ENCODE measurements at places on chromosomes 5 and 9. TPM values are rescaled to one million over a fixed set of nuclear protein-coding genes. Genes with fewer than 3 reads are reported as not detected.
A peak's percentile ranks its signal among the peaks of the same experiment; 100 is the strongest.

DNA sequence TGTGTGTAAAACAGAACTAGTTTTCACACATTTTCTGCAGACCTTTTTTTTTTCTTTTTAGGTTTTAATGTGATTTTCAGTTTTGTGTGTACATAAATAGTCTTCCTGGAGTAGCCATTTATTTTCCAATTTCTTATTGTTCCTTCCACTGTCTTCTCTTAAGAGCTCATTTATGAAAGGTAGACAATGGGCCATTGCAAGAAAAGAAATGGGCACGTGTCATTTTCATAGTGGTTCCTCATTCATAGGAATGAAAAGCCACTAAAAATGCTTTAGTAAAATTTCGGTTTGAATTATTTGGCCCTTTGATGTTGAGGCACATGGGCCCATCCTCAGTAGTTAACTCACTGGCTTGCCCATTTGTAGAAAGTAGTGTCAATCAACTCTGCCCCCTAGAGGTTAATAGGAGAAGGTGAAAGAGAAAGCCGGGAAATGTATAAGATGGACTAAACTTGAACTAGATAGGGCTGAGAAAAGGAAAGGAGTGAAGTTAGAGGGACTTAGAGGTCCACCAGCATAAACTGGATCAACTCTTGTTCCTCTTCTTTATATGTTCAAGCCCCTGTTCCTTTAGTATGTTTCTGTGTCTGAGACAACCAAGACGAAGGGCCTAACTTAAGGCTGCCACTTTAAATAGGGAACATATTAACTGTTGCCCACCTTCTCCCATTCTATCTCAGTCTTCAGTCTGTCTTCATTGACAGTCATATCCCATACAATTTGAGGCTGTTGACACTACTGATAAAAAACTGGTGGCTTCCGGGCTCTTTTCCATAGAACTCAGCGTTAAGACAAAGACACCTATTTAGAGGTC, 72.6 kb downstream of the SMARCA2 start:
- DNase-seq, result peak; percentile 72

DNA sequence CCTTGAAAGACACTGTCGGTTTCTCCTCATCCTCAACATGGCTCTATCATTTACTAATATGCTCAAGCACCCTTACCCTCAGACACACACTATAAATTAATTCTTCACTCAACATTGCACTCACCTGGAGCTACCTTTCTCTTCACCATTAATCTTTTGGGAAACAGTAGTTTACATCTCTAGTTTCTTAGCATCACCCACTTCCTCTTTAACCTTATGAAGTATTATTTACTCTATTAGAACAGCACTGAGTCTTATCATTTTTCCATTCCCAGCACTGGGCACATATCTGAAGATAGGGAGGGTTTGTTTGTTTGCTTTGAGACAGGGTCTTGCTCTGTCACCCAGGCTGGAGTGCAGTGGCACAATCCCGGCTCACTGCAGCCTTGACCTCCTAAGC, 213.5 kb downstream of the SMARCA2 start:
- no peak for DNase-seq

- no peak for DNase-seq
Observed at GRCh38 chr5:113692891-113693457, 179.5 kb downstream of the YTHDC2 start.

GRCh38 chr9:109779711-109780452, at the start of gene PALM2AKAP2:
Gene PALM2AKAP2, plus strand, starts transcription at chr9:109780198. Its CDS starts 291 bp downstream, at chr9:109780489.
- DNase-seq, result peak; percentile 89

DNA sequence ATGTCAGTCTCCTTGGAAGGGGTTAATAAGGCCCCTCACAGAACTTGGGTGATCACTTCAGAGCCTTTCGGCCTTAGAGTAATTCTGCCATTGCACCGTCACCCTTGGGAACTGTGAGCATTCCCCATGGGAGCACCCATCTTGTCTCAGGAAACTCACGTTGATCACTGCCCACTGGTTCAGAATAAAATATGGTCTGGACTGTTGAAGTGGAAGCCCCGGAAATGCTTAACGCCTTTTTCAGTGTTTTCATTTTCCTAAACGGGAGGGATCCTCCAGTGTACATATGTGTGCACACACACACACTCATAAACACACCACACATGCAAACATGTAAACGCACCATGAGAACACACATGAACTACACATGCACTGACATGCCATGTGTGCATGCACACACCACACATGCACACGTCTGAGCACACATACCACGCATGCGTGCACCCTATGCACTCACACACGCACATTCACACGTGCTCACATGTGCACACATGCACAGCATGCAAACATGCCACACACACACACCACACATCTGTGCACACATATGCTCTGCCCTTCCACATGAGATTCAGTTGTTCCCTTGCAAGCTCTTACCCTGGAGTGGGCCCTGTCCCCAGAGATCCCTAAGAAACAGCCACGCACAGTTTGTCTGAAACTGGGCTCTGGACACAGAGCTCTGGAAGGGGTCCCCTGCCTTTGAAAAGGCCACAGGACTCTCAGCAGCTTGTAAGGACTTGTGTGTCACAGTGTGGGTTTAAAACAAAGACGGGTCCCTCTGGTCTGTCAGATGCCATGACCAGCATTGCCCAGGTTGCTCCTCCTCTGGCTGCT, 17.0 kb downstream of the MRPL36 start:
- no peak for DNase-seq

DNA sequence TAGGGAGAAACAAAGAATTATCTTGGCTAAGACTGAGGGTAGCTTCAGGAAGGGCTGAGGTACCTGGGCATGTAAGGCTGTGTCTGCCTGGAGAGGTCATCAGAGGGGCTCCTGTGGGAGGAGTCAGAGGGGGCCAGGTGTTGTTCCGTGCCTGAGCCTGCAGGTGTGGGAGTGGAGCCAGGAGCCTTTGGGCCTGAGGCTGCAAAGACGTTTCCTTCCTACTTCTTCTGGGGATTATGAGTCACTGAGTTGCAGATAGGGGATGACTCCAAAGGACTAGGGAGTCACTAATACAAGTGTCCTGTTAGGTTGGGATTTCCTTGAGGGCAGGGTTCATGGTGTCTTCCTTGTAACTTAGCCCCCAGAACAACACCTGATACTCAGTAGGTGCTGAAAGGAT, 391.1 kb downstream of the ARHGEF28 start:
- DNase-seq, result peak; percentile 64

- DNase-seq, result no peak
Observed at GRCh38 chr9:74528207-74528606, 31.1 kb downstream of the RORB start.

DNA sequence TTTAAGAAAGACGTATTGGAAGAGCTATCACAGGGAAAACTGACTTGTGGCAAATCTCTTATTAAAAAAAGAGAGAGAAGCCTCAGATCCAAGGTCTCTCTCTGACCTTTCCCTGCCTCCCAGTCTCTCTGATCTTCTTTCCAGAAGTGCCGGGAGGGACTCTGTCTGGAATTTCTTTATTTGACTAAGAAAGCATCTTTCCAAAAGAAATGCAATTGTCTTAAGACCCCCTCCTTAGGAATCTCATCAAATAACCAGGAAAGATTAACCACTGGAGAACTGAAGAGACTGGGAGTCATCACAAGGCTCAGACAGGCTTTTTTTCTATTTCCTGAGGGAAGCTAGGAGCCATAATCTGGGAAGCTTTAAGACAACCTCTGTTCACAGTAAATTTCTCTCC, 4.6 kb downstream of the C1QTNF3 start:
- no peak for DNase-seq

GRCh38 chr9:18333157-18333556, 140.8 kb upstream of the ADAMTSL1 start:
- DNase-seq, result peak; percentile 36

DNA sequence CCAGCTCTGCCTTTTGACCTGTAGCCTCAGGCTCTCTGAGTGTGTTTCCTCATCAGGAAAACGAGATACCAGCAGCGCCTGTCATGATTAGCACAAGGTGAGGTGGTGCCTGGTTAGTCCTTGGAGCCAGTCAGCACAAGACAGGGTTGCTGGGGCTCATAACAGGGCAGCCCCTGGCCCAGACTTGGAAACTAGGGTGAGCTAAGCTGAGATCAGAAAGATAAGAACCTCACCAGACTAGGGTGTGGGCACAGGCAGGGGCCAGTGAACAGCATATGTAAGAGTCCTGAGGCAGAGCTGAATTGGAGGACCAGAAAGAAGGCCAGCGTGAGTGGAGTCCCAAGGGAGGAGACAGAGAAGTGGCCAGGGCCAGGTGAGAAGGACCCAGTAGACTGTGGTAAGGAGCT, 42.7 kb upstream of the FUBP3 start:
- DNase-seq, result no peak

DNA sequence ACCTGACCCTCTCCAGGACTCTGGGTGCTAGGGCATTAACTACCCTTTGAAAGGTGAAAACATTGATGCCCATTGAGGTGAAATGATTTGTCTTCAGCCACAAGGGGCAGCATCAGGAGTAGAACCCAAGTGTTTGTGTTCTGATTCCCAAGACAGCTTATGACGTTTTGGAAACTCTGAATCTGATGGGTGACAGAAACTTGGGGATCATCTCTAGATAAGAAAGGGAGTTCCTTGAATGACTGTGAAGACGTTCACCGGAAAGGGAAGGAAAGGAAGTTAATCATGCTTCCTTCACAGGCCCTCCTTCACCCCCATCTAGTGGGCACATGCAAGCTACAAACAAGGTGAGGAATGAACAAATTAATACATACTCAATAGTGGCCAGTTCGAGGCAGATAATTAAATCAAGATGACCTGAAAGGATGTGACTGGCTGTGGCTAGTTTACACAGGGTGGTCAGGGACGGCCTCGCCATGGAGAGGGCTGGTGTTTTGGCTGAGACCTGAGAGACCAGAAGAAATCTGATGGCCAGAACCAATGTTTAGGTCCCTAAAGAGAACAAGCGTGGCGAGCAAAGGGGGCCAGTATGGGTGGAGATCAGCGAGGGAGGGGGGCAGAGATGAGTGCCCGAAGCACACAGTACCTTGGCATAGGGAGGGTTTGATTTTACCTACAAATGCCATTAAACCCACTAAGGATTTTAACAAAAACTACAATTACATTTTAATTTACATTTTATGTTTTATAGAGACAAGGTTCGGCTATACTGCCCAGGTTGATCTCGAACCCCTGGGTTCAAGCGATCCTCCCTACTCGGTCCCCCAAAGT, 937 bp upstream of the SLC26A2 start:
- DNase-seq, result peak; percentile 88

Gene LCP2
- not detected for total RNA-seq

Gene BASP1
- total RNA-seq, result 121 TPM

Gene GGTA1
- total RNA-seq, result not detected

Gene FBP2
- total RNA-seq, result not detected

Gene DMRT3
- total RNA-seq, result not detected

Gene MAP3K1
- total RNA-seq, result 4.3 TPM

Gene PCDHGC5
- total RNA-seq, result 2.2 TPM

Gene ARHGEF28
- 8.9 TPM for total RNA-seq

Gene TLR4
- total RNA-seq, result 13.8 TPM

All from GM23248 (cell line).